SK-N-SH (cell line): ENCODE measurements at places on chromosomes 12 and 14.

GRCh38 chr12:92162079-92162478 is 16.4 kb upstream of the BTG1 start:
- DNase-seq = no peak

DNA sequence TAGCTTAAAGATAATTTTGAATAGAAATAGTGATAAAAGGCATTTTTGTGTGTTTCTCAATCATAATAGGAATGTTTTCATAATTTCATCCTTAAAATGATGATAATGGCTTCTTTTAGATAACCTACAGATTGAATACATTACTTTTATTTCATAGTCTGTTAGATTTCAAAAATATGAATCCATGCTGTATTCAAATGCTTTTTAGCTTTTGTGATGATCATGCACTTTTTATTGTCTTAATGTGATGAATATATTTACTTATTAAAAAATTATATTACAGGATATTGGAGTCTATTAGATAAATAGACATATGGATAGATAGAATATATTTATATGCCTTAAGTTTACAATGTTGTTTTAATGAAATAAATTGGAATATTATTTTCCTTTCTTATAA is 886.8 kb upstream of the NOVA1 start:
- DNase-seq = no peak

GRCh38 chr14:60643141-60643462 is 6.2 kb downstream of the SIX1 start:
- DNase-seq = no peak

GRCh38 chr12:103929046-103929783 is 995 bp upstream of the HSP90B1 start:
- DNase-seq = peak; percentile 84

DNA sequence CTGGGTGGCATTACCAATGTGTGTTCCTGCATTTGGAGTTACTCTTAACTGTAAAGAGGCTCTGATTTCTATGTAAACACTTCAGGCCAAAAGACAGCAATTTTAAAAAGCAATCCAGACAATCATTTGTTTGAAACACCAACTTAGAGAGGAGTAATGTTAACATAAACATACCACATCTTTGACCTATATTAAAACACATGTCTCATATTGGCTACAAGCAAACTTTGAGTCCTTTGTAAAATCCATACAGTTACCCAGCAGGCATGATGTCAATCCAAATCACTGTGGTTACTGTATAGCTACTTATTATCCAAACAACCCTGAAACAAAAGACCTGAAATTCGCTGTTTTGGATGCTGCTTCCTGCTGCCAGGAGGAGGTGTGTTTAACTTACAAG is 7.5 kb upstream of the G2E3 start:
- no peak for DNase-seq

DNA sequence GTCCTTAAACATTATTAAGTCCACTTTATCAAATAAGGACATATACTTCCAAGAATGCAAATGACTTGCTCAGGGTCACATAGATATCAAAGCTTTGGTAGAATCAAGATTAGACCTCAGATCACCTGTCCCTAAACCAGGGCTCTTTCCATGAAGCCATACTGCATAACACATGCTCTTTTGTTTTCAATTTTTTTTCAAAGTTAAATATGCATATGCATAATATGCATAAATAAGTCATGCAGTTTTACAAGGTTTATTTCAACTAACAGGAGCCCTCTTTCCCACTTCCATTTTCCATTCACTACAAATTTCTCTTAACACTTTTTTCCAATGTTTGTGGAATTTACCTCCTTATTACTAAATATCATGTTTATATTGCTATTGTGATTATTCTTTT is 53.1 kb downstream of the SIX1 start:
- DNase-seq = no peak
